ENCODE measurements at places on chromosomes 2 and 18. TPM values are rescaled to one million over a fixed set of nuclear protein-coding genes. Genes with fewer than 3 reads are reported as not detected.

The SERPINB5 gene
- total RNA-seq: 37.8 TPM

GRCh38 chr2:175872005-175872348 is 130.1 kb downstream of the LNPK start:
- DNase-seq: no peak

The STARD6 gene
- 1.3 TPM for total RNA-seq

- peak; percentile 21 for DNase-seq
Measured at GRCh38 chr2:109694190-109694589, 80.0 kb downstream of the SOWAHC start.

- no peak for DNase-seq
Measured at GRCh38 chr2:144241801-144242200, 278.1 kb downstream of the ZEB2 start.

DNA sequence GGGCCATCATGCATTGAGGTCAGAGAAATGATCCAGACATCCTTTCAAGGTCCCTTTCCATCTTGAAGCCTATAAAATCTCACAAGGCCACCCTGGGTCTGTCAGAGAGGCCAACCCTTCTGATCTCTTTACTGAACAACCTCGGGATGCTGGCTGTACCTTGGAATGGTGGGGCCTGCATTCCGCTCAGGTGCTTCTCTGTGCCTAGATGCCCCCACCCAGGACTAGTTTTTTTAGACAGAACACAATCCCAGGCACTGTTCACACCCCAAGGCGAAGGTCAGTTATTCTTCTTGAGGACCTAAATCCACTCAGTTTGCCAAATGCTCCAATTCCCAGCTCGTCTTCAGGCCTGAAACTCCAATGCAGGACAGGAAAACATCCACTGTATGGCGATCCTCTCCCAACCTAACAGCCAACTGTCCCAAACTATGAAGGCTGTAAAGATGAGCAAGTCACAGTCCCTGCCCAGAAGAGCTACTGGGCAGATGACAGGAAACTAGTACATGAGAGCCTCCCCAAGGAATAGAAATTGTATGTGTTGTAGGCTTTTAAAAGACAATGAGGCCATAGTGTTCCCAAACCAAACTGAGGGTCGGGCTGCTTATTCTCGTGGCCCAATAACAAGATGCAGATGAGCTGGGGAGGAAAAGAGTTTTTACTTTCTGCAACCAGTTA is 154.4 kb upstream of the ACAA2 start:
- DNase-seq: no peak

DNA sequence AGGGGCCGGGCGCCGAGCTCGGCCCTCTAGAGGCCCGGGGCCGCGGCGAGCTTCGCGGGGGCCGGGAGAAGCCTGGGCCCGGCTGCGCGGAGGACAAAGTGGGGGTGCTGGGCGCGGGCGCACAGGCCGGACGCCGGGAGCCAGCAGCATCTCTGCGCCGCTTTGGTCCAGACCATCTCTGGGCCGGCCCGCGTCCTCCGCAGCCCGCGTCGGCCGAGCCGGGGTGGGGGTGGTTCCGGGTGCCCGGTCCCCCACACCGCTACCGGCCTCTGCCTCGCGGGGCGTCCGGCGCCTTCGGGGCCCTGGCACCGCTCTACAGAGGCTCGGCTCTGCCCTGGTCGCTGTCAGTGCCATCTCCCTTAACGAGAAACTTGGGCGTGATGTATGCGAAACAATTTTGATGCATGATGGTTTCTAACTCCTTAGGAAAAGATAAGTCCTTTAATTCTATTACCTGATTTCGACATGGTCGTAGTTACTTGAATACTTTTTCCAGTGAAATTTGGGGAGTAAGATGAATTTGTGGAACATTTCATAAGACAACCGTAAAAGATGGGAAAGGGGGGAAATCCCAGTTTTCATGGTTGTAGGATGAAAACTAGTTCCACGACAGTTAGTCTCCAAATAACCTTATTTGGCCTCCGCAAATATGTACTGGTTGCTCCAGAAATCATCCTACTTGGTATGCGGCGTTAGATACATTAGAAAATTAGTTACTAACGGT is 562 bp downstream of the TWSG1 start:
- peak; percentile 50 for DNase-seq

The SEMA4C gene
- 12.6 TPM for total RNA-seq

- DNase-seq: no peak
Measured at GRCh38 chr2:696463-696862, 19.3 kb upstream of the TMEM18 start.

- no peak for DNase-seq
Measured at GRCh38 chr18:48799724-48800315, 150.9 kb downstream of the SMAD7 start.

DNA sequence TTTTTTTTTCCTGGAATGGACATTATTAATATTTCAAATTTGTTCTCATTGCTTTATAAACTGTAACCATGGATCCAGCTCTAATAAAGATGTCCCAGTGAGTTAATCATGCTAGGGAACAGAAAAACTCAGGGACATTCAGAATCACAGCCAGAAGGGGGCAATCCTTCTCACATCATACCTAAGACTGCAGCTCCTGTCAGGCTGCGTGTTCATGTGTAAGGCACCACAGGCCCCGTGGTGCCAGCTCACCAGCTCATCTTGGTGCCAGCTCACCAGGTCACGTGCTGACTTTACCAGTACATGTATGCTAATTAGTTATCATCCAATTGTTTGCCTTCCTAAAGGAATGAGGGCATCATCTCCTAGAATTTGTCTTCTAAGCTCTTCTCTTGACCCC is 84.7 kb upstream of the NEDD4L start:
- DNase-seq: peak; percentile 61

The MAPK4 gene
- not detected for total RNA-seq

The POTEJ gene
- total RNA-seq: not detected

DNA sequence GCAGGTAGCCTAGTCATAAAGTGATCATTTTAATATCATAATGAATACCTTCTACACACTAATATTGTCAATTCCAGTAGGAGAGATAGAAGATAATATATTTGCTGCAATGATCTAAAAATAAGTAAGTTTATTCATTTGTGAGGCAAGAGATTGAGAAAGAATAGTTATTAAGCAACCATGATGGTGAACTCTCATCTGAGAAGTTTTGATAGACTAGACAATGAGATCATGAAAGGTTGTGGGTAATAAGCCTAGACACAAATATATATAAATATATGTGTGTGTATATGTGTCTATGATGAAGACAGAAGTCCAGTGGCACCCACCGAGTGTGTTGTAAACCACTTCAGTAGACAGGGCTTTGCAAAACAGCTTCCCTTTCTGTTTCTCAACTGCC is 181.0 kb upstream of the CHST9 start:
- no peak for DNase-seq

- DNase-seq: no peak
Measured at GRCh38 chr18:68764016-68764415, 33.9 kb upstream of the CCDC102B start.

- no peak for DNase-seq
Measured at GRCh38 chr2:63051795-63052333, 1.2 kb downstream of the OTX1 start.

GRCh38 chr2:80364524-80365212 is 60.1 kb upstream of the LRRTM1 start:
- no peak for DNase-seq

The IL1F10 gene
- not detected for total RNA-seq

GRCh38 chr18:47996091-47996541 is 65.7 kb upstream of the SMAD2 start:
- no peak for DNase-seq

DNA sequence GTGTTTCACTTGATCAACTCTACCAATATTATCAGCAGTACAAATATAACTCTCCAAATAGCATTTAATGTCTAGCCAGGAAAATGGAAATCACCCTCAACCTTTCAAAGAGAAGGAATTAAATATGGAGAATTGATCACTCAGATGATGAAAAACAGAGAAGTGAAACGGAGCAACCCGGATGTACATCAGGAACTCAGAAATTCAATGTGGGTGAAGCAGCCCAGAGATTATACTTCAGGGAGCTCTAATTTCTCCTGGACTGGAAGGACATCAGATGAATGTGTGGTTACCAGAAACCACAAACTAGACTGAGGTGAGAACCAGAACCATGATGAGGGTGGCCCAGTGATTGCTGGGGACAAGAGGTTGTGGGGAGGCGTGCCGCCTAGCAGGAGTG is 35.5 kb upstream of the COBLL1 start:
- DNase-seq: no peak

The EMILIN1 gene
- total RNA-seq: 91.6 TPM

DNA sequence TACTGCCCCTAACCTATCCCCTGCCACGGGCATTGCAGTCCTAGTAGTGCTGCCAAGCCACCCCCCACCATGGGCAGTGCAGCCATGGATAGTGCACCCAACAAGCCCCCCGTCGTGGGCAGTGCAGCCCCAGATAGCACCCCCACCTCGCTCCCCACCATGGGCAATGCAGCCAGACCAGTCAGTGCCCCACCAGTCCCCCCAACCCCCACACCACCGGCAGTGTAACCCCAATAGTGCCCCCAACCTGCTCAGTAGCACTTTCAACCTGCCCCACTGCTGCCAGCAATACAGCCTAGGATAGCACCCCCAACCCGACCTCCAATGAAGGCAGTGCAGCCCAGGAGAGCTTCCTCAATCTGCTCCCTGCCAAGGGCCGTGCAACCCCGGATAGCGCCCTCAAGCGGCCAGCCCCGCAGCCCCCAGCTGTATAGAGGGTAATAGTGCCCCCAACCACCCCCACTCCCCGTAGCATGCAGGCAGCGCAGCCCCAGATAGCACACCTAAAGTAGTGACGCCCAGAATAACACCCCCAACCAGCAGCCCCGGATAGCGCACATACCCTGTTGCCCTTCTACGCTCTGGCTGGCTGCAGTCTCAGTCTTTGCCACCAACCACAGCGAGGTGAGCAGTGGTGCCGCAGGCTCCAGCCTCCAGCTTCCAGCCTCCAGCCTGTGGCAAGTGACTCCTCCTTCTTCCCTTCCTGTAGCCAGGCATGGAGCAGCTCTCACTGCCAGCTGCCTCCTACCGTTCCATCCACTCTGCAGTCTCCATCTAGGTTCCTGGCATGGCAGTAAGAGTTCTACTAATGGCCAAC is 45.4 kb upstream of the ANKRD62 start:
- DNase-seq: peak; percentile 53

GRCh38 chr18:26978812-26979341 is 113.4 kb upstream of the AQP4 start:
- DNase-seq: no peak

DNA sequence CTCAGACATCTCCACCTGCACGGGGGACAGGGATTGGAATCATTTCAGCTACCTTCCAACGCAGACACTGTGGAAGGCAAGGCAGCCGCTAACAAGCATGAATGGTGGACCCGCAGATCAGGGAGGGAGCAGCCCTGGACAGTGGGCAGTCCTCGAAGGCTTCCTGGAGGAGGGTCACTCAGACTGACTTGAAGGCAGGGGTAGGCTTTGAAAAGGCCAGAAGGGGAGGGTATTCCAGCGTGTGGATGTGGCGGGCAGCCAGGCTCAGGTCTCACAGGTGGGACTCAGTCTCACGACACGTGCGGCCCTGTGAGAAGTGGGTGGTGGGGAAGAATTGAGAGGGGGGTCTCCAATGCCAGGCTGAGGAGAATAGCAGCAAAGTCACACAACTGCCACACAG is 29.9 kb downstream of the DYSF start:
- DNase-seq: no peak

The PPP1CB gene
- 180 TPM for total RNA-seq

The KCNG3 gene
- 0.91 TPM for total RNA-seq

- DNase-seq: no peak
Measured at GRCh38 chr18:32902568-32903330, 129.9 kb upstream of the KLHL14 start.

DNA sequence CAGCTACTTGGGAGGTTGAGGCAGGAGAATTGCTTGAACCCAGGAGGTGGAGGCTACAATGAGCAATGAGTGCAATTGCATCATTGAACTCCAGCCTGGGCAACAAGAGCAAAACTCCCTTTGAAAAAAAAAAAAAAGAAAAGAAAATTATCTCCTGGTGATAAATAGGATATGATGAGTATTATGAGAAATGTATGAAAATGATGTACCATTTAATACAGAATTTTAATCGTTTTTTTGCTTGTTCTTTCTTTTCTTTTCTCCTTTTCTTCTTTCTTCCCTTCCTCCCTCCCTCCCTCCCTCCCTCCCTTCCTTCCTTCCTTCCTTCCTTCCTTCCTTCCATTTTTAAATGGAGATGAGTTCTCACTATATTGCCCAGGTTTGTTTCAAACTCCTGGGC is 40.4 kb downstream of the TTC27 start:
- DNase-seq: no peak

GRCh38 chr2:71461304-71461671 is 7.9 kb downstream of the DYSF start:
- DNase-seq: no peak

DNA sequence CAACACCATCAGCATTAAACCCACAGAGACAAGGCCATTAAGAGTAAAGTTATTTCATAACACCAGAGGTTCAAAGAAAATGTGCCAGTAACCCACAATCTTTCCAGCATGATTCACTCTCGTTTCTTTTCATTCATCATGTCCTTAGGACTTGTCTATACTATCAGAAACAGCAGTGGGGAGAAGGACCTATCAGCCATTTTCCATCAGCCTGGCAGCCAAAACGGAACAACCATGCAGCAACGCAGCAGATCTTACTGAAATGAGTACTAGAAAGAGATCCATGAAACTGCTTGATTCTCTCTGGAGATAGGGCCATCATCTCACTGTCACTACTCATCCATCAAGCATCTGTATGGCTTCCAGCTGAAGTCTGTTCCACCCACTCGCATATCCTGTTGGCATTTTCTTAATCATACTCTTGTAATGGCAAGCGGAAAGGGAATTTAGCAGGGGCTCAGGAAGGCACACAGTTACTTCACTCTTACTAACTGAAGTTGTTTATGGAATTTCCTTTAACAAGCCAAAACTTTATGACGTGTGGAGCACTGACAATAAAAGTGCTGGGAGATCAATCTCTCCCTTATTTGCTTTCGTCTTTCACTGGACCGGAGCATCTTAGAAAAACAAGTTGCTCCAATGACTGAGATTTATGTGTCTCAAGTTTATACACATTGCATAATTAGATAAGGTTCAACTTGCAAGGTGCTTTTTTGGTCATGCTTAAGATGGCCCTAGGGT is 69.7 kb downstream of the EPHA4 start:
- peak; percentile 74 for DNase-seq

The TOGARAM2 gene
- total RNA-seq: 1.0 TPM

The TMEM17 gene
- 2.6 TPM for total RNA-seq
